CD14-positive monocyte (primary cell): ENCODE measurements at places on chromosomes 5 and 9.
A peak's percentile ranks its signal among the peaks of the same experiment; 100 is the strongest.

DNA sequence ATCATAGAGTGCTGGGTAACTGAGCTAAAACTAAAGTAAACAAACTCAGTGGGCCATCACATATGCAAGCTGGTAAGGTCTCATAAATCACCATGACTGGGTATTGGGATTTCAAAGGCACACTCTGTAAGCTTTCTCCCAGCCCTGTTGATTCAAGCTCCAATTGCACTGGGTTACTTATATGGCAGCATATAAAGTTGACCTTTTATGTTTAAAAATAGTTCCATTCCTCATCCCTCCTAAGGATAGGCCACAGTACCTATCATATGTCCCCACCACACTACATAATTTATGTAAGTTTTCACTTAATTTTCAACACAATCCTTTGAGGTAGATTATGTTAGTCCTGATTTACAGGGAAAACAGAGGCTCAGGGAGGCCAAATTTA is 438.4 kb downstream of the RAB3C start:
- no peak for DNase-seq

- no peak for DNase-seq
Observed at GRCh38 chr5:119105971-119106370, 35.1 kb downstream of the DMXL1 start.

DNA sequence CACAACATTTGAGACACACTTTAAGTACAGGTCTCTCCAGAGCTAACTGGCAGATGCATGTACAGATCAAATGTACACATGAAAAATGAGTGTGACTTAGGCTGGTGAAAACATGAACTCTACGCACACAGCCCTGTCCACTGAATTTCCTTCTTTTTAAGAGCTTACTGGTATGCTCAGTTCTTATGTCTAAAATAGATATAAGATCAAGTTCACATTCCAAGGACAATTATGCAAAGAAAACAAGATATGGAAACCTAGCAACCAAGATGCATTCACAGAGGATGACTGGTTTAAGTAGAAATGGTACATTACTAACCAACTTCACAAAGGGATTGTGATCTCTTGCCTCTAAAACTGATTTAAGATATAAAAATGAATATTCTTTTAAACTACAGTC is 56.7 kb downstream of the TLE1 start:
- no peak for DNase-seq

GRCh38 chr9:126705767-126706697 is 92.3 kb downstream of the LMX1B start:
- peak; percentile 65 for DNase-seq

- DNase-seq = no peak
Observed at GRCh38 chr5:150853561-150853960, 7.2 kb downstream of the IRGM start.

DNA sequence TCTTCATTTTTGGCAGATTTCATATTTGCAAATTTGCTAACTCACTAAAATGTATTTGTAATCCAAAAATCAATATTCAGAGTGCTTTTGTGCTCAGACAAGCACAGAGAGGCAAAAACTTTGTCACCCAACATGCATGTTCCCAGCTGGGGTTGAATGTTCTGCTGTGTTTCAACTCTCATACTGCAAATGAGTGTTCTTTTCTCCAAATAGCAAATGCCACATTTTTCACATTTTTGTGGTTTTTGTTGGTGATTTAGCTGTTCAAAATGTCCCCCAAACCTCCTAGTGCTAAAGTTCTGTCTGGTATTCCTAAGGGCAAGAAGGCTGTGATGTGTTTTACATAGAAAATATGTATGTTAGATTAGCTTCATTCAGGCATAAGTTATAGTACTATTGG is 87.3 kb upstream of the PCSK5 start:
- no peak for DNase-seq

DNA sequence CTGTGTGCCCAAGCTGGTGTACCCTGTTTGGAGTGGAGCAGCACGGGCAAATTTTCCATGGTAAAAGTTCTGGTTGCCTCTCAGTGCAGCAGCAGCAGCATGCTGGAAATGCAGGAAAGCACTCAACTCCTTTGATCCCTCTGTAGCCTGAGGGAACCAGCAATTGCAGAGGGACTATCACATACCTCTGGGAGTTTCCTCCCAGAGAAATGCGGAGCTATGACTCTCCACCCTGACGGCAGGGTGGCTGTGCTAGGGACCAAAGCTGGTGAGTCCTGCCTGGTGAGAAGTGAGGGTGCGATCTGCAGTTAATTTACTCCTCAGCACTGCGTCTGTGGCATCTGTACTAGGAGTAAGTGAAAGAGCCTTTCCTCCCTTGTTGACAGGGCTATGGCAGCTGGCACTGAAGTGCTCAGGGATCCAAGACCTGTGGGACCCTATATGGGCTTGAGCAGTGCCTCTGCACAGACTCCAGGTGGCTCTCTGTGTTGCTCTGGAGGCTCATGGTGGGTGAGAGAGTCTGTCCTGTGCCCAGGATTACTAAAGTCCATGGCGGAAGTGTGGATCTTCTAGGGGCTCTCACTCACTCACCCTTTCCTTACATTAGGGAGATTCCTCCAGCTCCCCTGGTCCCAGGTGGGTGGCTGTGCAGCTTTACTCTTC is 601.2 kb upstream of the TYRP1 start:
- no peak for DNase-seq
